ENCODE measurements at places on chromosomes 5 and 9.

DNA sequence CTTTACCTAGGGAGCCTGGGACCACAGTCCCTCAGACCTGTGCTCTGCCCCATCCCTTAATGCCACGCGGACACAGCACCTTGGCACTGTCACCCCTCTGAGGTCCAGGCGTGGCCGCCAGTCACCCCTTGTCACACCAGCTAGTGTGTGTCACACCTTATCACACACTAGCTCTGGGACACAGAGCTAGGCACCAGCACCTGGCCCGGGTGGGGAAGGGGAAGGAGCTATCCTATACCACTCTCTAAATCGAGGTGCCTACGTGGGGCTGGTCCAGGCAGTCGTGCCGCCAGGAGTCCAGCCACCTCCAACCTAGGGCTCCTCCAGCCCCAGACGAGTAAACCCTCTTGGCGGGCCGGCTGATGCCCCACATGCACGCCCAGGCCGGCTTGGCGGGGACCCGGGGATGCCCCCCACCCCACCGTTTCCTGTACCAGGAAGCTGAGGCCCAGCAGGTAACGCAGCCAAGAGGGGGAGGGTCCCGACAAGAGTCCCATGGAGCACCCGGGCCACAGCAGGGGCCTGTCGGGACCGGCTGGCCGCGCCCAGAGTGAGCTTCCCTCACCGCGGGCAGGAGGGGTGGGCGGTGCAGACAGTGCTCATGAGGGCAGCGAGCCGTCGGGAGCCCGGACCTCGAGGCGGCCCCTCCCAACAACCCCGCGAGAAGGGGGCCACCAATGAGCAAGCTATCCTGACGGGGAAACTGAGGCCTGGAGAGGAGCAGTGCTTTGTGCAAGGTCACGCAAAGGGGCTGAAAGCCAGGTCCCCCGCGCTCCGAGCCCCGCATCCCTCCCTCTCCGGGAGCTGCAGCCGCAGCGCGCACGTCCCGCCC is 550 bp downstream of the CORO2A start:
- peak; percentile 25 for DNase-seq

DNA sequence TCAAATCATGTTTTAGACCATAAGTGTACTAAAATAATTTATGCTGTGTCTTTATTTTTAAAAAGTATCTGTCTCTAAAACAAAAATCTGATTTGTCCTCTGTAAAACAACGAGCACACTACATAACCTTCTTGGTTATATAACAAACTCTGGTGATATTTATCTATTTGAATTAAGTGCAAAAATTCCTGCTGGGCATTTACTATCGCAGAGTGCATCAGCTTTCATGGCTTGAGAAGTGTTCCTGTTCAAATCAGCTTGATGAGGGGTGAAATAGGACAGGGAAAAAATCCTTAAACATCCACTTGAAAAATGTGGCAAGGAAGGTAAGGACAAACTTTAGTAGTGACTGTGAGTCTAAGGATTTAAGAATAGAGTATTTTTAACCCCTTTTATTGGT is 65.3 kb downstream of the PRR16 start:
- DNase-seq = no peak

GRCh38 chr5:134510970-134511795 is 14.3 kb upstream of the JADE2 start:
- DNase-seq = no peak

- no peak for DNase-seq
Observed at GRCh38 chr5:43233946-43234345, 41.9 kb downstream of the NIM1K start.

DNA sequence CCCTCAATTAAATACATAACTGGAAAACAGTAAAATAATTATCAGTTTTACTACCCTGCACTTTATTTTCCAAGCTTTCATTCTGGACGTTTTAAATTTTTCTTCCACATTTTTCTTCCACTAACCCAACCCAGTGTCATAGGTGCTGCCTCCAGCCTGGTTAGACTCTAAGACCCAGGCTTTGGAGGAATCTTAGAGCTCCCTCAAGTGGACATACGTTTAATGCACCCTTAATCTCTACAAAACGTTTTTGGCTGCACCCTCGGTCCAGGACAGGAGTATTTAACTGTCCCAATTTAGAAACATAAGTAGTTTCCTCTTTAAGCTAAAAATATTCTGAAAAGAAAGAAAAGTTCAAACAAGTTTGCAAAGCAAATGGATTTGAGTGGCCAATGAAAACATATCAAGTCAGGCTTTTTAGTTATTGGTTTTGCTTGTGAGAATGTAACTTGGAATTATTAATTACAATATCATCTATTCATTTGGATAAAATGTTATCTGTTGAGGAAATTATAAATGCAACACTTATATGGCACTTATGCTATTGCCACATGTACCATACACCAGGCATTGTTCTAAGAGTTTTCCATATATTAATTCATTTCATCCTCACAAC is 38.9 kb downstream of the CDH6 start:
- no peak for DNase-seq

GRCh38 chr5:117186751-117187150 is 612.1 kb upstream of the SEMA6A start:
- no peak for DNase-seq

Measured in activated naive CD4-positive, alpha-beta T cell (primary cell).